Left lobe of liver (tissue), 2 donors: ENCODE measurements at places on chromosomes 6 and 20. TPM values are rescaled to one million over a fixed set of nuclear protein-coding genes. Genes with fewer than 3 reads are reported as not detected.

DNA sequence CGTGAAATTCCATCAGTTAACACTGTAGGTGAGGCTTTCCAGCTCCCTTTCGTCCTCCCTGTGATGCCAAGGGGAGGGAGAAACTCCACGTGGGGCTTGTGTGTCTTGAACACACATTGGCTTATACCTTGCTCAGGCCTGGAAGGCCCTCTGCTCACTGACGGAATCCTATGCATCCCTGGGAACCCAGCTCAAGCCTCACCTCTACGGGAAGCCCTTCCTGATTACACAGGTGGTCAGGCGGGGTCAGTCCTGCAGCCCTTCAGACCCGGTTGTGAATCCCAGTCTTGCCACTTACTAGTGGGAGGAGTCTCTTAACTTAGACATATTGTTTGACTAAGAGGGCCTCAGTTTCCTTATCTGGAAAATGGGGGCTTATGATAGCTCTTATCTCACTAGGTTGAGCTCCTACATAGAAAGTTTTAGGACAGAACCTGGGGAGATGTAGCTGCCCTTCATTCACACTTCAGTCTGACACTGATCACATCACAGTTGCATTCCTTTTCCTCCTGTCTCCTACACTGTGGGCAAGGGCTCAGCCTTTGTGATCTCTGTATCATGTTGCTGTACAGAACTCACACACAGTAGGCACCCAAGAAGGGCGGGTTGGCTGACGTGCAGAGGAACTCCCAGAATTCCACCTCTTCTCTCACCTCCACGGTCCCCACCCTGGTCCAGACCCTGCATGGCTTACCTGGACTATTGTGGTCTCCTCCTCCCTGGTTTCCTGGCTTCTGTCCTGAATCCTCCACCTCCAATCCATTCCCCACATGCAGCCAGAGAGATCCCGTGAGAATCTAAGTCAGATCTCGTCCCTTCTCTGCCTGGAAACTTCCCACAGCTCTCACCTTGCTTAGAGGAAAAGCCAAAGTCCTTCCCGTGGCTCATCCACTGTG is 129.6 kb downstream of the CEBPB start:
- no peak for DNase-seq

The TSPO2 gene
- total RNA-seq = 0.30 TPM

DNA sequence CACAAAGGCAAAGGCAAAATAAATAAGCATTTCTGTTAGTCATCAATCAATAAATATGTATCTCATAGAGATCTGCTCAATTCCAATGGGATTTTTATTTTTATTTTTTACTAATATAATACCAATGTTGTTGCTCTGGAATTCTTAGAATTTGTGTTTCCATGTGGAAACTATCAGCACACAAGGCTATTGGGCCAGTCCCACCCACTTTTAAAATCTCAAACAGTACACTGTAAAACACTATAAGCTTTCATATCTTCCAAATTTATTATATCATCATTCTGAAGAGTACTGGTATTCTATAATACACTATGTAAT is 563.8 kb upstream of the MARCKS start:
- no peak for DNase-seq

DNA sequence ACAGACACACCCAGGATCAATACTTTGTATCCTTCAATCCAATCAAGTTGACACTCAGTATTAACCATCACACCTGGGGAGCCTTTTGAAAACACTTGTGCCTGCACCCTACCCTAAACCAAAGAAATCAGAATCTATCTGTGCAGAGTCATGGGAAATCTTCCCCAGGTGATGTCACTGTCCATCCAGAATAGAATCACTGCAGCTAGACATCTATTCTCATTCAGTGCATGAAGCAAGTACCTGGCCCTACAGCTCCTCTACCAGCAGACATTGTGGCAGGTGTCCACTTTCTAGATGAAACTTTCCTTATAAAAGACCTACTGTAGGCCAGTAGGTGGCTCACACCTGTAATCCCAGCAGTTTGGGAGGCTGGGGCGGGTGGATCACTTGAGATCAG is 262.4 kb upstream of the MARCKS start:
- DNase-seq = no peak

DNA sequence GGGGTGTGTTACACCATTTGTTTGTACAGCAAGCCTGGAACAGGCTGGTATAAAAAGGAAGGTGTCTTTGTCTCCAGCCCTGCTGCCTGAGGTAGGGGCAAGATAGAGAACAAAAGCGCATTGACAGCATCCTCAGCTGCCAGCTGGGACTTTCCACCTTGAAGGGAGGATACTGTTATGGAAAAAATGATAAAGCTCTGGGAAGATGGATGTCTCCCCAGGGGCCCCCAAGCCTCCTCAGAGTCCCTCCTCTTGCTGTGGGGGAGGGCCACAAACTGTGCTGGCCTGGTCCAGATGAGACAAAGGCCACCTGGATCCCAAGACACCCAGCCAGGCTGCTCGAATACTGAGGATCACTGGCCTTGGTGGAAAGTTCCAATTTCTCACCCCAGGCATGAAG is 13.0 kb downstream of the REM1 start:
- no peak for DNase-seq

DNA sequence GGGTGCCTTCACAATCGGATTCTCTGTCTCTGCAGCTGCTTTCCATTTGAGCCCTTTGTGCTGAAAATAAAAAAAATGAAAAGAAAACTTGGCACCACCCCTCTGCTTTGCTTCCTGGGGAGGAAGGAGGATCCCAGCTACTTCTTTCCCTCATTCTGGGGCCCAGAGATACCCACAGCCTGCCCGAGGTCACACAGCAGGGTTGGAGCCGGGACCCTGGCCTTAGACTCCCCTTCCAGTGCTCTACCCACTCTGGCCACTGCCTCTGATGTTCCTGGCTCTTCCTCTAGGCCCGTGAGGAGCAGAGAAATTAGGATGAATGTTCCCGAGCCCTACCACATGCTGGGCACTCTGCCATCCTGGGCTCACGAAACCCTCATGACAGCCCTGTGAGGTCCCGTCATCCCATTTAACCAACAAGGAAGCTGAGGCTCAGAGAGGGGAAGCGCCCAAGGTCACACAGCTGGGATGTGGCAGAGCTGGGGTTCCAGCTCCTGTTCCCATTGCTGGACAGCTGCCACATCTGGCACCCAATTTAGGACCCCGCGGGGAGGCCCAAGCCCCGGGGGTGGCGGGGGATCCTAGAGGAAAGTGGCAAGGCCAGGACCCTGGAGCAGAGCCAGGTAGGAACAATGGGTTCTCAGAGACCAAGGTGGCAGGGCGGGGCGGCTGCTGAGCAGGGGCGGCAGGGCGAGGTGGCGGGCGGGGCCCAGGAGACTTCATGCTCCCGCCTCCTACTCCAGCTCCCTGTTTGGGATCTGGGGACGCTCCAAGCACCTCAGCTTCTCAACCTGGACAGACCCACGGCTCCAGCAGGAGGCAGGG is 76.6 kb downstream of the CEBPB start:
- no peak for DNase-seq

DNA sequence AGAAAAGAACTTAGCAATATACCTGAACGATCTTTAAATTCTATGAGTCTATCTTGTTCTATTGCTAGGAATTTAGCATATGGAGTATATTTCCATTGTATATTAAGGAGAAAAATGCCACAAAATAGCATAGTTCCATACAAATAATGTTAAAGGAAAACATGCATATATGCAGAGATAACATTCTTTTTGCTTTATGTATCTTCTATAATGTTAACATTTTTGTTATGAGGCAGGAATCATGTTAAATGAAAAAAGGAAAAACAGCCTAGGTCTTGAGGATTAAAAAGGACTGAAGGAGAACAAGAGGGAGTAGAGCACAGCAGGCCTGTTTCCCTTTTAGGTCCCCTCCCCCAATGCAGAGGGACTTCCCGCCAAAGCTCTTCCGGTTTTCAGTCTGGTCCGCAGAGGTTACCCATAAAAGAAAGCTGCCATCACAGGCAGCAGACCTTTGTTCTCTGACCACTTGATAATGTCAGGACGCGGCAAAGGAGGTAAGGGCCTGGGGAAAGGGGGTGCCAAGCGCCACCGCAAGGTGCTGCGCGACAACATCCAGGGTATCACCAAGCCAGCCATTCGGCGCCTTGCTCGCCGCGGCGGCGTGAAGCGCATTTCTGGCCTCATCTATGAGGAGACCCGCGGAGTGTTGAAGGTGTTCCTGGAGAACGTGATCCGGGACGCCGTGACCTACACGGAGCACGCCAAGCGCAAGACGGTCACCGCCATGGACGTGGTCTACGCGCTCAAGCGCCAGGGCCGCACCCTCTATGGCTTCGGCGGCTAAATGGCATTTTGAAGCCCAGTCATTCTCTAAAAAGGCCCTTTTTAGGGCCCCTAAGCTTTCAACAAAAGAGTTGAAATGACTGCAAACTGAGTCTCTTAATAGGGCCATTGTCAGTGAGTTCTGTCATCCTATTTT is 108.4 kb upstream of the PRSS16 start:
- DNase-seq = no peak

- DNase-seq = peak; percentile 70
These were observed 4.9 kb downstream of the VEGFA start for GRCh38 chr6:43774776-43775534.

The CRISP1 gene
- total RNA-seq = not detected

GRCh38 chr20:3382836-3383235 is 24.6 kb downstream of the DNAAF9 start:
- DNase-seq = no peak

The COL21A1 gene
- total RNA-seq = 0.43 TPM

- peak; percentile 55 for DNase-seq
These were observed 45.9 kb downstream of the SLC22A3 start for GRCh38 chr6:160393891-160394653.

DNA sequence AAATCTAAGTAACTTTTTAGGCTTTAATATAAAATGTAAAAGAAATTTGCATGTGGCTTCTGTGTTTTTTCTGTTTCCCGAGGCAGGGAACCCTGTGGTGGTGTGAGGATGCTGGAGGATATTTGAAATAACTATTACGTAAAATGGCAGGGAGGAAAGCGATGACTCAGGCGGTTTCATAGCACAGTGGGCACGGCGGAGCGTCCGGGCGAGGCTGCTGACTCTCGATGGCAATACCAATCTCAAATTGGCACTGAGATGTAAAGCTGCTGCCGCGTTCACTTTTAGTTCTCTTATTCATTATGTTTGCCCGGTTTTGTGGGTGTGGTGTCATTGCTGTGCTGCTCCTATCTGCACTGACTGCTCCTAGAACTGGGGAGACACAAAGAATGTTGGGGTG is 254.3 kb downstream of the THBS2 start:
- no peak for DNase-seq

The TXLNB gene
- total RNA-seq = 0.10 TPM

The SPAG4 gene
- total RNA-seq = 4.7 TPM

The IL20RA gene
- 0.60 TPM for total RNA-seq

The BPIFB4 gene
- not detected for total RNA-seq

DNA sequence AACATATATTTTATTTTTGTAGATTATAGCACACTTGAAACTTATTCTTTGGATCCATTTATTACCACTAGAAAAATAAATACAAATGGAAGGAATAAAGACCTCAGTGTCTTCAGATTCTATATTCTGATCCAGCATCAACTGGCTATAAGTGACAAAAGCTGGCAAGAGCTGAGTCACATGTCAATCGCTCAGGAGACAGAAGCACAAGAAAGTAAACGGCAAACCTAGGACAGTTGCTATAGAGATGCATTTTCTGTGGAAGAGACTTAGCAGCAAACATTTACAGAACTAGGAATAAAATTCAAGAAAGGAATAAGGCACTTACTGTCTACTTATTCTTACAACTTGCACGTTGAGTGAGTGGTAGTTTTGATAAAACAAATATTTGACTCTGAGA is 230.4 kb downstream of the CLVS2 start:
- DNase-seq = no peak

The SEMG1 gene
- not detected for total RNA-seq

GRCh38 chr6:44415873-44416502 is 28.5 kb downstream of the CDC5L start:
- no peak for DNase-seq

The GSTA3 gene
- total RNA-seq = not detected

The FAM217A gene
- not detected for total RNA-seq

DNA sequence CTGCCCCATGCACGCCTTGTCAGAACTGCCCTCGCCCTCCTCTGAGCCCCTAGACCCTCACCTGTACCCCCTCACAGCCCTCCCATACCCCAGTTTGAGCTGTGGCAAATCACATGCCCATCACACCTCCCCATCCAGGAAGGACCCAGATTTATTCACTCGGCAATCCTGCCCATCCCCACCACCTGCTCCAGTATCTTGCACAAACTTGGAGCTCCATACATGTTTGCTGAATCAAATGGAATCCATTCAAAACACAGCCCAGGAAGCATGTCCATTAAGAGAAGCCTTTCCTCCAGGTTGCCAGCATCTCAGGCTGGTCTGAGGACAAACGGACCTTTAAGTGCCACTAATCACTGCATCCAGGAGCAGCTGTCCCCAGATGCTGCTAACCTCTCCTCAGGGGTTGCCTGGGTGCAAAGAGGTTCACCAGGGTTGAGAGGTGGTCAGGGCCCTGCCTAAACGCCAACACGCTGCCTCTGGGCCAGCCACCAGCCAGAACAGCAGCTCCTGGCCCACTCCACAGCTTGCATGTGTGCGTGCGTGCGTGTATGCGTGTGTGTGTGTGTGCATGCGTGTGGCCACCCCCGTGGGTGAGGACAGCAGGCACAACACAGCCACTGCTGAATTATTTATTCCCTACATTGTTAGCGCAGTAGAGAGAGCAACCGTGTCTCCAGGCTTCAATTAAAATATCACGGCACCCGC is 31.0 kb downstream of the GRM4 start:
- DNase-seq = no peak

- no peak for DNase-seq
These were observed 39.9 kb upstream of the TTPAL start for GRCh38 chr20:44435630-44436335.

GRCh38 chr6:13300643-13301590 is 27.4 kb downstream of the TBC1D7 start:
- DNase-seq = no peak

GRCh38 chr20:49915118-49915379 is 280 bp downstream of the SPATA2 start:
- DNase-seq = no peak

GRCh38 chr6:26329763-26330511 is 35.1 kb upstream of the BTN3A2 start:
- no peak for DNase-seq

The METTL24 gene
- total RNA-seq = 0.48 TPM

- DNase-seq = no peak
These were observed 76.0 kb upstream of the TOX2 start for GRCh38 chr20:43838703-43839060.

The USP49 gene
- total RNA-seq = 1.9 TPM

DNA sequence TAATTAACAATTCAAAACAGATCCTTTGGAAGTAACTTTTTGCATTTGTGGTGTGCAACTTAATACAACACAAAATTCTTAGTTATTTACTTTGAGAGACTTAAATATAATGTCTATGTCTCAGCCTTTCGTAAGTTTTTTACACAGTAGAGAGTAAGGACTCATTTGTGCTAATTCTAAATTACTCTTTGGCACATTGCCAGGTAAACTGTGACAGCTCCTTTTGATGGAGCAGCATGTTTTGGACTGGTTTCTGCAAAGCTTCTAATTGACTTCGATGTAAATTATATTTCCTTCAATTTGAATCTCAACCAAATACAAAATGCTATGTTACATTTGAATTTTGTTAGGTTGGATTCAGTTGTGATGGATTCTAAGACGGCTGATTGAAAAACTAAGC is 450.7 kb upstream of the OPRM1 start:
- DNase-seq = no peak

GRCh38 chr6:8193541-8193940 is 91.2 kb upstream of the EEF1E1 start:
- DNase-seq = no peak

The LRP11 gene
- total RNA-seq = 11.1 TPM
